Right lung (tissue), 10 donors: ENCODE measurements at places on chromosomes 16 and 17. TPM values are rescaled to one million over a fixed set of nuclear protein-coding genes. Genes with fewer than 3 reads are reported as not detected.

- no peak for DNase-seq
These were observed 18.7 kb downstream of the HMOX2 start for GRCh38 chr16:4494746-4495490.

GRCh38 chr16:11108466-11108805, 147.6 kb downstream of the SOCS1 start:
- DNase-seq: no peak

Gene MRM1
- polyA plus RNA-seq: 5.4 TPM

DNA sequence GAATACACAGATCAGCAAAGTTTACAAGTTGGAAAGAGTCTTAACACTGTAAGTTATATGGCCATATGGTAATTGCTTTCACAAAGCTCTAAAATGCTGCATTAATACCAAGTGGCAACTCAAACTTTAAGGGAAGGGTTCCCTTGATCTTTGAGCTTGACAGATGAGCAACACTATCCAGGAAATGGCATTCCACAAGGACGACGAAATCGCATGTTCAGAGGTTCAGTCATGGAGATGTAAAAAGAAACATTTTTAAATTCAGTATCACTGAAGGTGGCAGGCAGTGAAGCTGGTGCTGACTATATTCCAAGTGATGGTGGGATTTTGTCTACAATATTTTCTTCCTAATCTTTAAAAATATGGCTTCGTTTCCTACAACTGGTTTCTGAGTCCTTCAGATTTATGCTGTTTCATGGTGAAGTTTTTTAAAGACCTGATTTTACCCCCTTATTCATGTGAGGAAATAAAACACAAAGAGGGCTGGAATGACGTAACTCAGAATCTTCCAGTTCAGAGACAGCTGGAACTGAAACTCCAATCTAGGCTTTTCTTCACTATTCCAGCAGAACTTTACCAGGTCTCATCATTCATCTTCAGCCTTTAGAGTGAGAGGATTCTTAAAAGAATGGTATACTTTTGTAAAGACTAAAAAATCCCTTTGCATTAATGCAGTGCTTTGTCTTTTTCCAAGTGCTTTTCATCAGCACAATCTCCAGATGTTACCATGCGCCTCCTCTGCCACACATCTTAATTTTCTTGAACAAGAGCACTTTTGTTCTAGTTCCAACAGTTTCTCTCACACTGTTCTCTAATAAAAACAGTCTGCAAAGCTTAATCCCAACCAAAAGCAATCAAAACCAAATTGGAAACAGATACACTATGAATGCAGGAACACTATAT, 20.2 kb downstream of the CHCT1 start:
- DNase-seq: no peak

DNA sequence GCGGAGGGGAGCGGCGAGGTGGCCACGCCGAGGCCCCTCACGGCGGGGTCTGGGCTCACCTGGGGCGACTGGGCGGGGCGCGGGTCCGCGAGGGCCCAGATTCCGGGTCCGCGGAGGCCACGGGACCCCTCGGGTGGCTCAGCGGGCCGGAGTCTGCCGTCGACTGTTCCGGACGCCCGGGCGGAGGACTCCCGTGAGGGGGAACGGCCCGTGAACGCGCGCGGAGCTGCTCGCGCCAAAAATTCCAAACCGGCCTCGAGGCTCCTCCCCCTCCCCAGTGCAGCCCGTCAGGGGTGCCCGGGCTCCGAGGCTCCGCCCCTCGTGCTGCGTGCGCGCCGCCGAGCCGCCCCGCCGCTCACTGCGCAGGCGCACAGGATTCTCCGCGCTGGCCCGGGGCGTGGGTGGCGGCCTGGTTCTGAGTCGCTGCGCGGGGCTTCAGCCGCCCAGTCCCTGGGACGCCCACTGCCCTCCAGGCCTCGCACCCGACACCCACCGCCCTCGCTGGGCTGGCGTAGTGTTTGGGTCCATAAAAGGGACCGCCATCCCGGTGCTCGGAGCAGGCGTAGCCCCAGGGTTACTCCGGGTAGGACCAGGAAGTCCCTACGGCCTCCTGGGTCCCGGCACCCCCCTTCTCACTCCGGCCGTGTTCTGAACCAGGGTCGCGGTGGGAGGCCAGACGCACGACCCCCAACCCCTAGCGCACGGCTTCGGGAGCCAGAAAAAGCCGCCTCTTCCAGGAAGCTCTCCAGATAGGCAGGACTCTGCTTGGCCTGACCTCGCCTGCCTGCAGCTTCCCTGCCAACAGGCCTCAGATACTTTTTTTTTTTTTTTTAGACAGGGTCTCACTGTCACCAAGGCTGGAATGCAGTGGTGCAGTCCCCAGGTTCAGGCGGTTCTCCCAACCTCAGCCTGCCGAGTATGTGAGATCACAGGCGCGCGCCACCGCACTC, at the start of gene PKMYT1:
TSS of gene PKMYT1 (minus strand) at position 220 of the 950 bp plus-strand sequence. CDS start 789 bp downstream, outside the sequence.
- peak; percentile 91 for DNase-seq

GRCh38 chr16:69217433-69217832, 30.5 kb downstream of the SNTB2 start:
- DNase-seq: no peak

- no peak for DNase-seq
These were observed 13.8 kb upstream of the KRTAP9-2 start for GRCh38 chr17:41212524-41213169.

DNA sequence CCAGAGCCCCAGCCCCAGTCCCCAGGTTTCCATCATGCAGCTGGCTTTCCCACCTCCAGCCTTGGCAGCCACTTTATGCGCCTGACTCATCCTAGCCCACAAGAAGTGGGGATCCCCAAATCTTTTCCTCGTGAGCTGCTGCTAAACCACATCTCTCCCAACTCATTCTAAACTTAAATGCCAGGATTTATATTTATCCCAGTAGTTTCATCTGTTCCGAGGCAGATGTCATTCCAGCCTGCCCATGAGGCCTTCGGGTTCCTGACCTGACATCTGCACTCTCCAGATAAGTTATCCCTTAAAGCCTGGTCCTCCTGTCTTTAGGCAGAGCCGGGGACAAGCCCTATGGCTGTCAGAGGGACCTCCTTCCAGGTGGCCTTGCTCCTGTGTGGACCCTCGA, 16.6 kb downstream of the PLXDC1 start:
- no peak for DNase-seq

GRCh38 chr16:68893710-68894705, 50.7 kb downstream of the TANGO6 start:
- no peak for DNase-seq

GRCh38 chr17:36994438-36994837, 45.7 kb downstream of the AATF start:
- DNase-seq: no peak

GRCh38 chr17:44197980-44198720, 1.5 kb downstream of the ATXN7L3 start:
- no peak for DNase-seq

Gene EVI2A
- 3.7 TPM for polyA plus RNA-seq

DNA sequence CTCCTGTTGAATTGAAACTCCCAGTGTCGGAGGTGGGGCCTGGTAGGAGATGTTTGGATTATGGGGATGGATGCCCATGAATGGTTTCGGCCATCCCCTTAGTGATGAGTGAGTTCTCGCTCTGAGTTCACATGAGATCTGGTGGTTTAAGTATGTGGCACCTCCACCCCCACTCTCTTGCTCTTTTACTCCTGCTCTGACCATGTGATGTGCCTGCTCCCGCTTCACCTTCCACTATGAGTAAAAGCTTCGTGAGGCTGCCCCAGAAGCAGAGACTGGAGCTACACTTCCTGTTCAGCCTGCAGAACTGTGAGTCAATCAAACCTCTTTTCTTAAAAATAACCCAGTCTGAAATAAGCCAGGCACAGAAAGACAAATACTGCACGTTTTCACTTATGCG, 512.4 kb downstream of the HS3ST4 start:
- no peak for DNase-seq

DNA sequence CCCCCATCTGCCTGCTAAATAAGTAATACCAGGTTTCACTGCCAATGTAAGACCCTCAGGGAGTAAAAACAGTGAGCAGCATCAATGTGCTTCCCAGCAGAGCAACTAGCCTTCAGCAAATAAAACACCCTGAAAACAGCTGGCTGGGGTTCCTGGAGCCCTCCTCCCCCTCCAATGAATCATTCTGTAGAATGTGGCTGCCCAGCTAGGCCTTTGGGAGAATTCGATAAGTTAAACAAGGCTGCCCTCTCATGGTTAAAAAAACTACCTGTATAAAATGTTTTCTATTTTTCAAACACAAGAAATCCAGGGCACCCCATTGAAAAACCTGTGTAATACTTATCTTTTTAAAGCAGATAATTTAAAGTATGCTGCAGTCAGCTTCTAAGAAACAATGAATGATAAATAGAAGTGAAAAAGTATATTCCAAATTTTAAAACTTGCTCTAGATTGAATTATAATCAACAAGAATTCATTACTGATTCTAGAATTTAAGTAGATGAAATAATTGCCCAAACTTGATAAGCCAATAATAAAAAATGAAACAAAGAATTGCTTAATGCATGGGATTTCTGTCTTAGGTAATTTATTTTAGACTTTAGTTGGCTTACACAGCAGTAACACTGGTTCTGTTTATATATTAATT, 9.4 kb upstream of the TOM1L1 start:
- DNase-seq: peak; percentile 21

DNA sequence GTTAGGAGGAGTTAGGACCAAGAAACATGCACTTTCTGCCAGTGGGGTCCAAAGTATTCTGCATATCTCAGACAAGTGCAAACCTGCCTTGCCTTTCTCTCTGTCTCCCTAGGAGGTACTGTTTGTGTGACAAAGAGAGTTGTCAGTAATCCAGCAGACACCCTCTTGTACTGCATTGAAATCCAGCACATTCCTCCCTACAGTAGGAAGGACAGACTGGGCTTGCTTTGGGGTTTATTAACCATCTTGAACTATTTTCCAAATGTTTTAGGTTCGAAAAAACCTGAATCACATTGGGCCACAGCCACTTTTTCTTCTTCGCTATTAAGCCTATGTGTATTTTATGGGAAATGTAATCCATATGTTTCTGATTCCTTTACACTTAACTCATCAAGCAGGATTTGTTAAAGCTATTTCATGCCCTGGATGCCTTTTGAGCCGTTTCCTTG, 204.2 kb upstream of the KCNJ16 start:
- peak; percentile 14 for DNase-seq
